NCI-H2081 treated with DMSO at 0.1 percent for 48 hours (cell line): ENCODE measurements at places on chromosomes 1 and 21.

DNA sequence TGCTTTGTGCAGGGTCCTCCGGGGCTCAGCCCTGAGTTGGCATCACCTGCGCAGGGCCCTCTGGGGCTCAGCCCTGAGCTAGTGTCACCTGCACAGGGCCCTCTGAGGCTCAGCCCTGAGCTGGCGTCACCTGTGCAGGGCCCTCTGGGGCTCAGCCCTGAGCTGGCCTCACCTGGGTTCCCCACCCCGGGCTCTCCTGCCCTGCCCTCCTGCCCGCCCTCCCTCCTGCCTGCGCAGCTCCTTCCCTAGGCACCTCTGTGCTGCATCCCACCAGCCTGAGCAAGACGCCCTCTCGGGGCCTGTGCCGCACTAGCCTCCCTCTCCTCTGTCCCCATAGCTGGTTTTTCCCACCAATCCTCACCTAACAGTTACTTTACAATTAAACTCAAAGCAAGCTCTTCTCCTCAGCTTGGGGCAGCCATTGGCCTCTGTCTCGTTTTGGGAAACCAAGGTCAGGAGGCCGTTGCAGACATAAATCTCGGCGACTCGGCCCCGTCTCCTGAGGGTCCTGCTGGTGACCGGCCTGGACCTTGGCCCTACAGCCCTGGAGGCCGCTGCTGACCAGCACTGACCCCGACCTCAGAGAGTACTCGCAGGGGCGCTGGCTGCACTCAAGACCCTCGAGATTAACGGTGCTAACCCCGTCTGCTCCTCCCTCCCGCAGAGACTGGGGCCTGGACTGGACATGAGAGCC, 22.7 kb downstream of the COL6A1 start:
- DNase-seq, result no peak

GRCh38 chr1:162250004-162250730, 126.5 kb downstream of the SPATA46 start:
- no peak for DNase-seq

DNA sequence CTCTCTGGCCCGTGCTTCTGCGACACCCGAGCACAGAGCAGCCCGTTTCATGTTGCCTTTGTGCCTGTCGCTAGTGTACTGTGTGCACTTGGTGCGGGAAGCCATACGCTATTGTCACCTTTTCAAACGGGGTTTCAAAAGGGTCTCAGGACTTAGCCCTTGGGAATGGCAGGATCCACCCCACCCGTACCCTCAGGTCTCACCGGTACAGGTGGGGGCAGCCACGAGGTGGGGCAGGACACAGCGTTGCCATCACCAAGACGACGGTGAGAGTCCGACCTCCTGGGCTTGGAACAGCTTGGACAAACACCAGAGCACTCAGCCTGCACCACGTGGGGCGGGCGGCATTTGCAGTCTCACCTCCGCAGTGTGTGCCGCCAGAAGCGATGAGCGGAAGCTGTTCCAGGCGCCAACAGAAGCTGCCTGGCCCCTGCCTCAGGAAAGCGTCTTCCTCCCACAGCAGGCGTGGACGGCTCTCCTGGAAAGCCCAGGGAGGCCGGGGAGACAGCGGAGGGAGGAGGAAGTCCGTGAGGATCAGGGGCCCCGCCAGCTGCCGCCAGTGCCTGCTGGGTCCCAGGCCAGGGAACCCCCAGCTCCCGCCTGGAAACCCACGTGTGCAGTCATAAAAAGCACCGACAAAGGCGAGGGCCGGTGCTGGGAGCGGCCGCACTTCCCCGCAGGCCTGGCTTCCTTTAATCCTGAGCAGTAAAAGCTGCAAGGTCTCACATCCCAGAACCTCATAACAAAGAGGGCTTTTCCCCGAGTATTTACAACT, 131.3 kb upstream of the ARHGEF16 start:
- DNase-seq, result no peak

DNA sequence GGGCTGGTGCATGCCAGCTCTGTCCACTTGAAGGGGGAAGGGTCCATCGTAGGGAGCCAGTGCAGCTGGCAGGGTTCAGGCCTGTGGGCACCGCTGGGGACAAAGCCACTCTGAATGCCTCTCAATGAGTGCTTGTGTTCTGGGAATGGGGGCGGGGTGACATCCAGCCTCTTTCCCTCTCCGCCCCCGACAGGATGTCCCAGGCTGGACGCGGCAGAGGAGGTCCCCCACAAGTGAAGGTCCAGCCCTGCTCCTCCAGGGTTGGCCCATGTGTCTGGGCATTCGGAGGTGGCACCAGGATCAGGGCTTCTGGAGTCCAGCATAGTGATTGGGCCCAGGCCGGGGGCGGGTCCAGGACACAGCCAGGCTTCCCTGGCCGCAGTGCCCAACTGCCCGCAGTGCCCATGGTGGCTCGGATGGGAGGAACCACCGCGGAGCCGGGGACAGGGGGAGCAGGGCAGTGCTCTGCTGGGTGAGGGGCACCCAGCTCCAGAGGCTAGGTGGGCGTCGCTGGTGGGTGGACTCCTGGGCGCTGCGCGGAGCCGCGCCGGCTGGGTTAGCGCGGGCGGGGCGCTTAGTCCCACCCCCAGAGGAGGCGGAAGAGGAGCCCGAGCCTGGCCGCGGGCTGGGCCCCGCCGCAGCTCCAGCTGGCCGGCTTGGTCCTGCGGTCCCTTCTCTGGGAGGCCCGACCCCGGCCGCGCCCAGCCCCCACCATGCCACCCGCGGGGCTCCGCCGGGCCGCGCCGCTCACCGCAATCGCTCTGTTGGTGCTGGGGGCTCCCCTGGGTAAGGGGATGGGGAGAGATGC, at the start of gene SHISA4:
Gene SHISA4 (plus strand): TSS at position 617 of the 808 bp plus-strand sequence. CDS start 97 bp downstream, at position 714.
- DNase-seq, result no peak

GRCh38 chr21:37455504-37455911, 88.9 kb downstream of the DYRK1A start:
- DNase-seq, result no peak

GRCh38 chr1:112852934-112853333, 103.1 kb downstream of the SLC16A1 start:
- DNase-seq, result no peak

DNA sequence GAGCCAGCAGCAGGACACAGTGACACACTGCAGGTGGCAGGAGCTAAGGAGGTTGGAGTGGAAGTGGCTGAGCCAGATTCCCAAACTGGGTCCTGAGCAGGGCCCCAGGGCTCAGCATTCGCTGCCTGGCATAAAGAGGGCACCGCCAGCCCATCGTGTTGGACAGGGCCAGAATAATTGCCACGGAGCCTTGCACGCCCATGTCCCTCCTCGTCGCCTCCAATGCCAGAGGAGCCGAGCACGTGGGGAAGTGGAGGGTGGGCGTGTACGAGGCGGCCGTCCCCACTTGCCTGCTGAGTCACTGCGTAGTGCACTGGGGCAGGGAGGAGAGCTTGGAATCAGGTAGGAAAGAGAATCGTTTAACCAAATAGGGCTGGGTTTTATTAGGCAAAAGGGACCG, 26.1 kb upstream of the LRRC47 start:
- no peak for DNase-seq

GRCh38 chr1:6885426-6885825, 100.2 kb downstream of the CAMTA1 start:
- no peak for DNase-seq

- DNase-seq, result no peak
These were observed 11.6 kb downstream of the GNAI3 start for GRCh38 chr1:109559995-109560394.

DNA sequence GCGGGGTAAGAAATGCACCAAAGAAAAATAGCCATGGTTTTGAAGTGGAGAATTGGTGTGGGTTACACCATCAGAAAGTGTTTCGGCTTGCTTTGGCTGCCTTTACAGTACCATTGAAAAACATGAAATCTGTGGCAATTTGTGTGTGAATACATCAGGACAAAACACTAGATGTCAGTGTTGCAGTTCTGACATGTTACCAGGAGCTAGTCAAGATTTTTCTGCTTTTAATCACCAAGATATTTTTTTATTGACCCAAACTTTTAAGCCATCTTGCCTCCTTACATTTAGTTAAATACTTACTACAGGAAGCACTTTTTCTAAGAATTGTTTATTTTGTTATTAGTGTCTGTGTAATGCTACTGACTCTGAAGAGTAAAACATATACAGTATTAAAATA, 14.3 kb downstream of the RRP15 start:
- peak; percentile 26 for DNase-seq

DNA sequence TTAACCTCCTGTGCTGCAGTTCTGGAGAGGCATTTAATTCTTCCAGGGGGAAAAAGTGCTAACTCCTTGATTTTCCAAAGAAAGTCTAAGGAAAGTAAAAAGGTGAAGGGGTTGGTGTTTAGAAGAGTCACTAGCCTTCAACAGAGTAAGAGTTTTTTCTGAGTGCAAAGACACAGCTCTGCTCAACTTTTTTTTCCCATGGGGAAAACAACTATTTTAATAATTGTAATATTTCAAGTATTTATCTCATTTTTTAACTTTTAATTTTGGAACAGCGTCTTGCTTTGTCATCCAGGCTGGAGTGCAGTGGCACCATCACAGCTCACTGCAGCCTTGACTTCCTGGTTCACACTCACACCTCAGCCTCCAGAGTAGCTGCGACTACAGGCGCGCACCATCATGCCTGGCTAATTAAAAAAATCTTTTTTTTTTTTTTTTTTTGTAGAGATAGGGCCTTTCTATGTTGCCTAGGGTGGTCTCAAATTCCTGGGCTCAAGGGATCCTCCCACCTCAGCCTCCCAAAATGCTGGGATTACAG, 202.6 kb downstream of the APP start:
- DNase-seq, result no peak

DNA sequence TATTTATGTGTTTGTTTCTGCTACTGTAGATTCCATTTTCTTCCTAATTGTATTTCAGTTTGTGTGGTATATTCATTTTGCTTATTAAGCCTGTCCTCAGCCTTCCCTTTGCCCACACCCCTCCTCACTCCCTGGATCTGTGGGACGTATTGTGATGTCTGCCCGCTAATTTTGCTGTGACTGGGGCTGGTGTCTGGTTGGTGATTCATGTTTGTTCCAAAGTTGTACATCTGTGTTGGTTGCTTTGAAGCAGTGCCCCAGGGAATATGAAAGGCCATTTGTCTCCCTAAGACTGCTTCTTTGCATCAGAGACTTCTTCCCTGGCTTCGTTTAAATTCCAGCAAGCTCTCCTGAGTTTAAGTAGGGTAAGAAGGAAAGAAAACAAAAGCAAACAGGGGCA, 289.5 kb upstream of the SGIP1 start:
- no peak for DNase-seq

DNA sequence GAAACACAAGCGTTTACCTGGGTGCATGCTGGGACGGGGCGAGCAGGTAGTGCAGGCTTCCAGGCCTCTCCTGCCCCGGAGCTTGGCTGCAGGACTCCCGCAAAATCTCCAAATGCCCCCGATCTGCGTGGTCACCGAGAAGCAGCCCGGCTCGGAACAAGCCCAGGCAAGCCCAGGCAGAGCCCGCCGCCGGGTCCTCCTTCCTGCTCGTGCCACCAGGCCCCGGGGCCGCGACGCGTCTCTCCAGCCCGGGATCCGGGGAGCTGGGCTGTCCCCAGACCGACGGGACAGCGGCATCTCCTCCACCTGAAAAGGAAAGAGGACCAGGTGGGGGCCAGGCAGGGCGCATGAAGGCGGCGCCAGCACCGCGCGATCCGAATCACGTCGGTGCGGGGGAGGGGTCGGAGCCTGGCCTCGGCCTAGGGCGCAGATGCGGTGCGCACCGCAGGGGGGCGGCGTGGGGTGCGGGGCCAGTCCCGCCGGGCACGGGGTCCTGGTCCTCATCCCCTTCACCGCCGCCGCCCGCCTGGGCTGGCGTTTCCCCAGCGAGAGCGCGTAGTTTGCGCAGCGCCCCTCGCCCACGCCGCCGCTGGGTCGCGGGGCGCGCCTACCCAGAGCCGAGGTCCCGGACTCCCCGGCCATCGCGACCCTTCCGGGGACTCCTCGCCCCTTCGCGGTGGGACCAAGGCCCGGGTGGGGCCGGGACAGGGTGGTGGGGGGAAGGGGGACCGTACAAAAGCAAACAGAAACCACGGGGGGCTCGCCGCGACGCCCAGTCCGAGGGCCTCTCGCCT, 52.4 kb upstream of the H6PD start:
- no peak for DNase-seq

GRCh38 chr1:55539652-55540512, 324.7 kb upstream of the USP24 start:
- DNase-seq, result no peak

GRCh38 chr1:157399984-157400382, 152.3 kb downstream of the FCRL5 start:
- DNase-seq, result no peak

GRCh38 chr1:214727274-214727673, 124.3 kb downstream of the CENPF start:
- no peak for DNase-seq

DNA sequence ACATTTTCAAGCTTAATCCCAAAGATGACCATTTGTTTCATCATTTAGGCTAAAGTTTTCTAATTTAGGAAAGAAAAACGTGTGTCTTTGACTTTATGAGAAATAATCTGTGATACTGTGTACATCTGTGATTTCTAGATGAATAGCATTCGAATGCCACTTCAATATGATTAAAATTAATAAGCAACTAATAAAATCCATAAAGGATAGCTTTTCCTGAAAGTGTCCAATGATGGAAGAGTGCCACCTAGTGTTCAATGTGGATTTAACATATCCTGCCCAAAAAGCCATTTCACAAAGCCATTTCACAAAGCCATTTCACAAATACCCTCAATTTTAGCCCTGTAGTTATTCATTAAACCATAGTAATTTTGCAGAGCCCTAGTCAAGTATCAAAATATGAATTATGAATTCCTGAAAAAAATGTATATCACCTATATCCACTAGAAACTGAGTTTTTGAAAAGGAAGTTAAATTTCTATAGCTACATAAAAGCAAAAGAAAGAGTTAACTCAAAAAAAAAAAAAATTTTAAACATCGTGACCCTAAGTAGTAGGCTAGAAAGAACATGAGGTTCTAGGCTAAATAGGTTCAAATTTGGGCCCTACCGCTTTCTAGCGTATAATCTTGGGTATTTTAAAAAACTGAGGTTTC, 19.1 kb downstream of the NME7 start:
- DNase-seq, result no peak

GRCh38 chr1:118021668-118022067, 92.1 kb downstream of the WDR3 start:
- no peak for DNase-seq

GRCh38 chr1:234479310-234479559, 256 bp upstream of the TARBP1 start:
- no peak for DNase-seq
